ENCODE measurements at places on chromosomes 6 and 20. TPM values are rescaled to one million over a fixed set of nuclear protein-coding genes. Genes with fewer than 3 reads are reported as not detected.

GRCh38 chr20:24747010-24747712 lies 201.9 kb upstream of the CST7 start:
- no peak for DNase-seq

- DNase-seq: no peak
These were observed 1.9 kb upstream of the ELOVL4 start for GRCh38 chr6:79949233-79949632.

- no peak for DNase-seq
These were observed 32.1 kb upstream of the PNRC1 start for GRCh38 chr6:89048288-89048923.

MYO6 gene
- total RNA-seq: 15.8 TPM
